Thoracic aorta (tissue), 2 donors: ENCODE measurements at places on chromosomes 5 and 9. TPM values are rescaled to one million over a fixed set of nuclear protein-coding genes. Genes with fewer than 3 reads are reported as not detected.

- H3K4me3 ChIP-seq: no peak overlapping the region
- no peaks in the 10 kb centered on the region for H3K36me3 ChIP-seq
- no peaks in the 10 kb centered on the region for H3K27me3 ChIP-seq
- peaks cover 41% of the 10 kb centered on the region for H3K4me1 ChIP-seq
- H3K27ac ChIP-seq: no peak overlapping the region
These were observed 22.2 kb downstream of the LURAP1L start for GRCh38 chr9:12797037-12797436.

DNA sequence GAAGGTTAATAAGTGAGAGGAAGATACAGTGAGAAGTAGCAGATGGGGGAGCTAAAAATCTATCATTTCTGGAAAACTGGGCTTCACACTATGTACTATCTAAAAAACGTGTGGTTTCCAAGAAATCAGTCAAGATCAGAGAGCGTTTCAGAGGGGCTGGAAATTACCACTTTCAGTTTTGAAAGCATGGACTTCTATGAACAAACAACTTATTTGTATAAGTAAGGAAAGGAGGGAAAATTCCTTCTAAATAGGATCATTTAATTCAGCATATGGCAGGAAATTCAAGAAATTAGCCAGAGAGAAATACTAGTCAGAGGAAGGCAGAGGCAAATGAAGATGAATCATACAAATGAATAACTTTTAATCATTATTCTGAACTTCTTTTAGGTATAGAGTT, 11.3 kb downstream of the TNC start:
- no peak overlapping the region for H3K4me3 ChIP-seq
- H3K4me1 ChIP-seq: no peaks in the 10 kb centered on the region
- no peak overlapping the region for H3K27ac ChIP-seq
- DNase-seq: no peak

DNA sequence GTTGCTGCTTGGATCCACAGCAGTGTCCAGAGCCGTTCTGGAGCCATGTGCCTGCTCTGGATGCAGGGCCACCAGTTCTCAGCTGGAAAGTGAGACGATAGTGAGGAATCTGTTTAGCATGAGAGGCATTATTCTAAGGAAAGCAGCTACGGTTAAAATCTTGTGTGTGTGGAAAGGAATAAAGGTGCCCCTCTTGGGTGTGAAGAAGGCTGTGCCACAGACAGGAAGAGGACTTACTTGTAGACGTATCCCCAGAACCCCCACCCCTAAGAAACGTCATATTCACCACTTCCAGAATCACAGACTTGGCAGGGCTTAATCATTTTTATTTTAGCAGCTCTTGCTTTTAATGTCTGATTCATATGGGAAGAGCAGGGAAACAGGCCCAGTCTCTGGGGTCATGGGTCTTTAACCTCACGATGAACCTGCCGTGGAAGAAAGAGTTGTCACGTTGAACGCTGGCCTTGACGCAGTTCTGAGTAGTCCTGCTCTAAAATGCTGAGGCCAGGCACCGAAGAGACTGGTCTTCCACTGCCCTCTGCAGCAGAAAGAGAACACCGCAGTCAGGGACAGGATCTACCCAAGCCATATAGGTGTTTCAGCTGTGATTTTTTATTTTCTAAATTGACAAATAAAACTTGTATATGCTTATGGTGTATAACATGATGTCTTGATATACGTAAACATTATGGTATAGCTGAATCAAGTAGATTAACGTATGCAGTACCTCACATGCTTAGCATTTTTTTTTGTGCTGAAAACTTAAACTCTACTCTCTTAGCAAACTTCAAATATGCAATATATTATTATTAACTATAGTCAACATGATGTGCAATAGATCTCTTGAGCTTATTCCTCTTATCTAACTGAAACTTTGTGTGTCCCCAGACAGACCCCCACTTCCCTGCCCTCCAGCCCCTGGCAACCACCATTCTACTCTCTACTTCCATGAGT, 38.8 kb downstream of the CARTPT start:
- peak overlapping the region; percentile 26 for H3K4me3 ChIP-seq
- no peaks in the 10 kb centered on the region for H3K36me3 ChIP-seq

Gene SNAPC4
- total RNA-seq: 8.0 TPM

Gene PCDHAC1
- 0.71 TPM for total RNA-seq

Gene PCDHB10
- 9.1 TPM for total RNA-seq

DNA sequence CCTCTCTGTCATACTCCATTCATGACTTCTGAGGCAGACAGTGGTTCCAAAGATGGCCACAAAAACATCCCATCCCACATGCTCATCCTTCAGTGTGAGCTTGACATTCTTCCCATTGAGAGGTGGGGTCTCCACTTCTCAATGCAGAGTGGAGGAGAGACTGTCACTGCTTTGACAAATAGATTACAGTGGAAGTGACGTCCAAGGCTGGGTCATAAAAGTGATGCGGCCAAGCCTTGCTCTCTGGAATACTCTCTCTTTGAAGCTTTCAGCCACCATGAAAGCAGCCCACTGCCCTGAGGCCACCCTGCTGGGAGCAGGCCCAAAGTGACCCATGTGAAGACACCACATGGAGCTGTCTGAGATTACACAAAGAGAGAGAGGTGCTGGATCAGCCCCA, 59.0 kb upstream of the DNAH5 start:
- no peaks in the 10 kb centered on the region for H3K4me1 ChIP-seq
- no peak overlapping the region for H3K27ac ChIP-seq
- no peak overlapping the region for H3K4me3 ChIP-seq
- no peaks in the 10 kb centered on the region for H3K27me3 ChIP-seq

Gene LCP2
- total RNA-seq: 76.5 TPM

Gene MEGF10
- under 0.01 TPM for total RNA-seq

GRCh38 chr9:87119328-87119881, 172.1 kb upstream of the GAS1 start:
- H3K27me3 ChIP-seq: no peaks in the 10 kb centered on the region
- H3K27ac ChIP-seq: peak overlapping the region; percentile 50
- no peak overlapping the region for H3K4me3 ChIP-seq
- H3K4me1 ChIP-seq: peaks cover 74% of the 10 kb centered on the region
- H3K36me3 ChIP-seq: no peaks in the 10 kb centered on the region

- no peak overlapping the region for H3K4me3 ChIP-seq
- H3K4me1 ChIP-seq: no peaks in the 10 kb centered on the region
- H3K36me3 ChIP-seq: no peaks in the 10 kb centered on the region
- no peak overlapping the region for H3K27ac ChIP-seq
- H3K27me3 ChIP-seq: no peaks in the 10 kb centered on the region
These were observed 211.2 kb downstream of the CDK5RAP2 start for GRCh38 chr9:120368799-120369198.

Gene PRUNE2
- 360 TPM for total RNA-seq

DNA sequence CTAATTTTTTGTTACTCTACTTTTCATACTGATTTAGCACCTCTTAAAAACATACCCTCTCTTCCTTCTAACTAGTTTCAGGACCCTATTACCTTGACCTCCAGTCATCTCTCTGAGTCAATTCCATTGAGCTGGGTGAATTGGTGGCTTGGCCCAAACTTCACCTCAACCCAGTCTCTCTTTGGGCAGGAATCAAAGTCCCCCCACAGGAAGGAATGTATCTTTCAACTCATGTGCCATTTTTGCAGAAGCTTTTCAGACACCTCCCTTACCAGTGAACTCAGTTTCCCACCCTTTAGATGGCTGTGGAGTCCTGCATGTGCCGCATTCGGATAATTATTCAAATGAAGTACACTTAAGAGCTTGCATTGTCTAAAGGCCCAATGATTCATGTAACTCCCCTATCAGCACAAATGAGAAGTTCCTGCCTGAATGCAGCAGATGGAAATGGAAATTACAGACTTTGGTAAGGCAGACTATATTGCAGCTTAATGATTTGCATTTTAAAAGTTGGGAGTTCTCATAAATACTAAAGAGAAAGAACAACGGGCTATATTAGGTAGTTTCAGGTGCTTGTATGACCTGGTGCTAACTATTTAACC, 693.5 kb downstream of the PTPRD start:
- H3K36me3 ChIP-seq: no peaks in the 10 kb centered on the region
- DNase-seq: no peak
- H3K4me3 ChIP-seq: no peak overlapping the region
- no peaks in the 10 kb centered on the region for H3K27me3 ChIP-seq
- H3K27ac ChIP-seq: no peak overlapping the region
- no peaks in the 10 kb centered on the region for H3K4me1 ChIP-seq

GRCh38 chr9:38685535-38685934, 34.4 kb downstream of the FAM240B start:
- no peak overlapping the region for H3K4me3 ChIP-seq
- no peak for DNase-seq
- H3K36me3 ChIP-seq: no peaks in the 10 kb centered on the region
- H3K4me1 ChIP-seq: no peaks in the 10 kb centered on the region
- no peaks in the 10 kb centered on the region for H3K27me3 ChIP-seq
- H3K27ac ChIP-seq: no peak overlapping the region

GRCh38 chr5:128762661-128763306, 202.5 kb upstream of the SLC27A6 start:
- no peaks in the 10 kb centered on the region for H3K36me3 ChIP-seq
- no peak overlapping the region for H3K4me3 ChIP-seq
- DNase-seq: no peak
- H3K27ac ChIP-seq: peak overlapping the region; percentile 61
- peaks cover 13% of the 10 kb centered on the region for H3K4me1 ChIP-seq

Gene FOXD4L6
- total RNA-seq: not detected

DNA sequence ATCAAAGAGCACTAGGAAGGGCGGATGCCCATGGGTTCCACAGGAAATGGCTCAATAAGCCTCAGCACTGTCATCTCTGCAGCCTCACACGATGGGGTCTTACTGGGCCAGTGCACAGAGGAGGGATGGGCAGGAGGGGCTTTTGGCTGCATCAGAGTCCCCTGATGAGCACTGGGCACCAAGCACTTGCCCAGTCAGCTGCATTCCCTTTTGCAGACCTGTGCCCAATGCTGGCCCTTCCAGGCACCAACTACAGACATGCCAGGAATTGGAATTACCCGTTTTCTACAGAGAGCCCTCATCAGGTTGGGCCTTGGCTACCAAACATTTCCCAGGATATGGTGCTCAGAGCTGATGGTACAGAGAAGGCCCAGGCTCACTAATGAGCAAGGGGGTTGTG, 182.5 kb downstream of the HSPA4 start:
- no peak overlapping the region for H3K4me3 ChIP-seq
- DNase-seq: no peak
- H3K27me3 ChIP-seq: no peaks in the 10 kb centered on the region
- H3K27ac ChIP-seq: no peak overlapping the region
- no peaks in the 10 kb centered on the region for H3K4me1 ChIP-seq
- no peaks in the 10 kb centered on the region for H3K36me3 ChIP-seq

- H3K27me3 ChIP-seq: no peaks in the 10 kb centered on the region
- DNase-seq: no peak
- H3K36me3 ChIP-seq: no peaks in the 10 kb centered on the region
- H3K4me1 ChIP-seq: peaks cover 79% of the 10 kb centered on the region
- no peak overlapping the region for H3K27ac ChIP-seq
These were observed 11.1 kb downstream of the TGFBR1 start for GRCh38 chr9:99116003-99116411.

GRCh38 chr9:133031496-133031911, 707 bp downstream of the GTF3C5 start:
- H3K27me3 ChIP-seq: no peaks in the 10 kb centered on the region
- peaks cover 29% of the 10 kb centered on the region for H3K4me1 ChIP-seq
- H3K36me3 ChIP-seq: no peaks in the 10 kb centered on the region
- no peak overlapping the region for H3K27ac ChIP-seq
- DNase-seq: no peak

Gene HSPB3
- total RNA-seq: not detected
